ENCODE measurements at places on chromosomes 2 and 18.
A peak's percentile ranks its signal among the peaks of the same experiment; 100 is the strongest.

GRCh38 chr2:202510911-202511310, 123.9 kb upstream of the FAM117B start:
- no peak for DNase-seq

DNA sequence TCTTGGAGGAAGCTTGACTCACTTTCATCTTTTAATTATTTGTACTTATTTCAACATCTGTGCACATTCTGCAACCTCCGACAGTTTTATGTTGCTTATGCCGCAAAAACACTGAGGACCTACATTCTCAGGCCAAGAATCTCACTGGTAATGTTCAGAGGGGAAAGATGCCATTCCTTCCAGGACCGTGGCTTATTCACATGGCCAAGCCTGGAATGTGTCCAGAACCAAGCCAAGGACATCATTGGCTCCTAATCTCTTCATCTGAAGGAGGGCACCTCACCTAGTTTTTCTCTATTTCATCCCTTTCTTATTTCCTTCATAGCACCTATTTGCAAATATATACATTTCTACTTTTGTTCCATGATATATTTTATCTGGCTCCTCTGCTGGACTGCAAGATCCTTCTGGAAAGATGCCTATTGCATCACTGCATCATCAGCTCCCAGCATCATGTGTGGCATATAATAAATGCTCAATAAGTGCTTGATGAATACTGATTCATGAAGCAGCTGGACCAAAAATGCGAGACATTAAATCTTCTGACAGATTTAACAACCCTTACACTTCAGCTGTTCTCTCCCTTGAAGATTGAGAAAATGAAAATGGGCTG, 377.1 kb downstream of the TNS1 start:
- no peak for DNase-seq

GRCh38 chr2:220120041-220120440, 492.6 kb downstream of the SLC4A3 start:
- DNase-seq, result no peak

- peak; percentile 46 for DNase-seq
Observed at GRCh38 chr2:112152476-112153178, 14.4 kb downstream of the FBLN7 start.

DNA sequence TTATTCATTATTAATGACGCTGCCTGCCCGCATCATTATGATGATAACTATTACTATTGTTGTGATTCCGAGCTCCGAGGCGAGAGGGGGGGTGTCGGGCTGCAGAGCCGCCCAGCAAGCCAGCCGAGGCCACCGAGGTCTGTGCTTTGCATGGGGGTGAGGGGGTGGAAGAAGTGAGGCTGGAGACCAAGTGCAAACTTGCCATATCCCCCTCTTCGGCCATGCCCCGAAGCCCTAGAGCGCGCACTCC, 3.6 kb downstream of the BCL11A start:
- no peak for DNase-seq

GRCh38 chr2:40164736-40165508, 287.0 kb downstream of the SLC8A1 start:
- DNase-seq, result no peak

- no peak for DNase-seq
Observed at GRCh38 chr2:229141424-229142025, 129.6 kb downstream of the PID1 start.

GRCh38 chr18:10099539-10100140, 185.8 kb downstream of the VAPA start:
- DNase-seq, result no peak

DNA sequence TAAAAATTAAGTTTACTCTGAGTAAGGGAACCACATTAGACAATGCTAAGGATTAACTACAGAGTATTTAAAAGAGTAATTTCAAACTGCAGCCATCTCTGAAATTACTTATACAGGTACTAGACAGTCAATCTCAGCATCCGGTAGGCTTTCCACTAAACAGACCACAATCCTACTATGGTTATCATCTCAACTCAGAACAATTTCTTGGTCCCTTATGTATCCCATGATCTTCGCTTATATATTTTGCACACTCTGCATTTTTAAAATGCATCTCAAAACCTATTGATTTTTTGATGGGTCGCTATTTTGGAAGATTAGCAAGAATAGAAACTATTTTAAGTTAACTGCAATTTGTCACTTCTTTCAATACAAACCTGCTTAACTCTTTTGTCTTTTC, 1.4 kb downstream of the PPP4R1 start:
- no peak for DNase-seq

DNA sequence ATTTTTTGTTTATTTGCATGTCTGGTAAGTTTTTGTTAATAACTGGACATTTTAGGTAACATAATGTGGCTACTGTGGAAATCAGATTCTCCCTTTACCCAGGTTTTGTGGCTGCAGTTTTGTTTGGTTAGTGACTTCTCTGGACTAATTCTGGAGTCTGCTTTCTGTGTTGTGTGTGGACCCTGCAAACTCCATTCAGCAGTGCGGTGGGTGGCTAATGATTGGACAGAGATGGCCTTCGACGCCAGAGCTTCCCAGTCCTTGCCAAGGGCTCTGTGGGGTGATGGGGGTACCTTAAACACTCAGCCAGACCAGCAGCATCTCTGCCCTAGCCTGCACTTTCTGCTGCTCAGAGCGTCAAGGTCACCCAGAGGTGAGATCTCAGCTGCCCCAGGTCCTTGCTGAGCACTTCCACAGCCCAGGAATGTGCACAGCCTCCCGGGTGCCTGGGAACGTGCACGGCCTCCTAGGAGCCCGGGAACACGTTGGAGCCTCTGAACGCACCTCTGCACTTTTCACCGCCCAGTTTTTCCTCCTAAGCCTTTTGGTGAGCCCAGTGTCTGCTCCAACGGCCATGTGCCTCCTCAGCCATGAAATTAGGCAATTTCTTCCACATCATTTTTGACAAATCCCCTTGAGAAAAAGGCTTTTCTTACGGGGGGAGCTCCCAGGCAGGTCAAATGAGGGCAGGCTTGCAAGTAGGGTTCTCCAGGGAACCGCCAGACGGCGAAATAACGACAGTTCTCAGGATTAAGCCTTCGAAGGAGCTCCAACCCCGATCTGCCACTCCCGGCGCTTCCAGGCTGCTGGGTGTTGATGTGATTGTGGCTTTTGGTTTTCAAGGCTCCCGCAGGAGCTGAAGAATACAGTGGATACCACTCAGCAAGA, 35.2 kb upstream of the KLF11 start:
- DNase-seq, result no peak

DNA sequence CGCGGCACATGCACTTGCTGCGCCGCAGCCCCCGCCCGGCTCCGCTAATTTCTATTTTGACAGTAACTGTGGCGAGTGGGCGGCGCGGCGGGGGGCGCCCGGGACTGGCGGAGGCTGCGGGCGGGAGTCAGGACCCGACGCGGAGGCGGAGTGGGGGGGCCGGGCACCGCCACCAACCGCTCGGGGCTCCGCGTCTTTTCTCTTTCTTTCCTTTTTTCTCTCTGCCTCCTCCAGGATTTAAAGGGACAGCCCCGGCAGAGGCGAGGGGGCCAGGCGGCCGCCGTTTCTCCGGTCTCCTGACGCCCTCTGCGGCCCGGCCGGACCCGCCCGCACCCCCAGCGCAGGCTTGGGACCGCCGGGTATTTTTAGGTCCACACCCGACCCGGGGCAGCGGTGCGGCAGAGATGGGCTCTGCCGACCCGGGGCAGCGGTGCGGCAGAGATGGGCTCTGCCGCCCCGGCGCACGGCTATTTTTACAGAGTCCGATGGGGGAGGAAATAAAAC, 460 bp upstream of the ZBTB7C start:
- peak; percentile 61 for DNase-seq

DNA sequence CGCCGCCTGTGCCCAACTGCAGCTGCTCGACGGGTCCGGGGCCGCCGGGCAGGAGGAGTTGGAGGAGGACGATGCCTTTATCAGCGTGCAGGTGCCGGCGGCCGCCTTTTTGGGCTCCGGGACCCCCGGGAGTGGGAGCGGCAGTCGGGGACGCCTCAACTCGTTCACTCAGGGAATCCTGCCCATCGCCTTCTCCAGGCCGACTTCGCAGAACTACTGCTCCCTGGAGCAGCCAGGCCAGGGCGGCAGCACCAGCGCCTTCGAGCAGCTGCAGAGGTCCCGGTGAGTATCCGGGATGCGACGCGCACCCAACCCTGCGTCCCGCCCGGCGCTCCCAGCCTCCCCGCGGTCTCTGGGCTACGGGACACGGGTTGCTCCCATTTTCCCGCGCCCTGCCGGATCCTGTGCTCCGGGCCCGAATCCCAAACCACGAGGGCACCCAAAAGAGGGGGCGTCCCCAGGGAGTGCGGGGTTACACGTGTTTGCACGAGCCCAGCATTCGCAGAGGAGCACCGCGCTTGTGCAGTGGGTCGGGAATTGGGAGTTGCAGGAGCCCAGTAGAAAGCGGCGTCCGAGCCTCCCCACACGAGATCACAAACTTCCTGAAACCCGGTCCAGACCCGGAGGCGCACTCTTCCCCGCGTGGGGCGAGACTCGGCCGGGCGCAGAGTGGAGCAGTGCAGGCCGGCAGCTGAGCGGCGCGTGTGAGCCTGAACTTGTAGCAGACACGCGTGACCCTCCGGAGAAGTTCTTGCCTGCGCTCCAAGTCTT, 1.2 kb downstream of the CABLES1 start:
- peak; percentile 64 for DNase-seq

GRCh38 chr18:12703664-12704063, 822 bp downstream of the PSMG2 start:
- DNase-seq, result no peak

DNA sequence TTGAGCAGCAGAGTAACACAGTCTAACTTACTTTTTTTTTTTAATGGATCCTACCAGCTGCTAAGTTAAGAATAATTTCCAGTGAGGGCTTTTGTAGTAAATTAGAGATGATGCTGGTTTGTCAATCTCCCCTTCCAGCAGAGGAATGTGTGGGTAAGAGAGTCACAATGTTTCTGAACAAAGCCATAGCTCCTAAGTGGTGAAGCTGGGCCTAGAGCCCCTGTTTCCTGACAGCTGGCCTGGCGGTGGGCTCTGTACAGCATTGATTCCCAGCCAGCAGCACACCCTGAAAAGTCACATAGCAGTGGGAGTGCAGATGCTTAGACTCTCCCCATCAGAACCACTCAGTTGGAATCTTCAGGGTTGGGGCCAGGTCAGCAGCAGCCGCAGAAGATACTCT, 24.4 kb downstream of the CAPG start:
- no peak for DNase-seq

DNA sequence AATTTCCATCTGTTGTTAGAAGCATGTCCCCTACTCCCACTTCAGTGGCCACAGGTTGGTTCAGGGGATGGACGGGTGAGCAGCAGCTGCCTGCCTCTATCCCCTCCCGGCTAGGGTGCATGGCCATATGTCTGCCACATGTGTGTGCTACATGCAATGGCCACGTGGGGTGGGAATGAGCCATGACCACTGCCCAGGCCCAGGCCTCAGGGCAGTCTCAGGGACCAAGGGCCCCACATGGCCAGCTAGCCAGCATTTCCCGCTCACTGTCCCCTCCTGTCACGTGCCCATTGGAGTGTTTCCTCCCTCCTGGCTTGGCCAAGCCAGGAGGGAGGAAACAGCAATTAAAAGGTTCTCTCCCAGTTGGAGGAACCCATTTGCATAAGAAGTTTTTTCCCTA, 117.1 kb downstream of the KCNS3 start:
- DNase-seq, result no peak

GRCh38 chr18:13279181-13280069, 60.9 kb downstream of the LDLRAD4 start:
- peak; percentile 72 for DNase-seq

DNA sequence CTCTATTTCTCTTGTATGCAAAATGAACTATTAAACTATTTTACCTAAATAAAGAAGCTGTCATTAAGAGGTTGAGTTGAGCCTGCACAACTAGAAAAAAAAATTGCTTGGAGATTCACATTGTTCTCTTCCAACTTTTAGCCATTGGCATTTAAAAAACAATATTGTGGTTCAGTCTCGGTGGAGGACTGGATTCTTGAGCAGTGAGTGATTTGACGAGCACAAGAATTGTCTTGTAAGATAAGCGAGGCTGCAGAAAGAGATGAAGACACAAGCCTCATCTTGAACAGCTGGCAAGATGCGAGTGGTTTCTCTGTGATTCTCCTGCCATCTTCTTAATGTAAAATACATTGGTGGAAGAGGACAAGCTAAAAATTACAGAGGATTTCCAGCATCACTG, 67.0 kb downstream of the GALR1 start:
- no peak for DNase-seq

- DNase-seq, result no peak
Observed at GRCh38 chr2:206556357-206556949, 85.8 kb upstream of the FAM237A start.

DNA sequence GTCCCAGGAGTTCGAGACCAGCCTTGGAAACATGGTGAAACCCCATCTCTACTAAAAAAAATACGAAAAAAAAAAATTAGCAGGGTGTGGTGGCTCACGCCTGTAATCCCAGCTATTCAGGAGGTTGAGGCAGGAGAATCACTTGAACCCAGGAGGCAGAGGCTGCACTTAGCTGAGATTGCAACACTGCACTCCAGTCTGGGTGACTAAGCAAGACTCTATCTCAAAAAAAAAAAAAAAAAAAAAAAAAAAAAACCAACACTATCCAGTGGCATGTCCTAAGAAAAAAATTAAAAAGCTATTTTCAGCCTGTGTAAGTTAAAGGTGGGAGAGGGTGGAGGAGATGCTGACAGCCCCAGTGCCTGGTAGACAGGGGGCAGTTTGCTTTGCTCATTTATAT, 32.2 kb upstream of the REL start:
- DNase-seq, result no peak

DNA sequence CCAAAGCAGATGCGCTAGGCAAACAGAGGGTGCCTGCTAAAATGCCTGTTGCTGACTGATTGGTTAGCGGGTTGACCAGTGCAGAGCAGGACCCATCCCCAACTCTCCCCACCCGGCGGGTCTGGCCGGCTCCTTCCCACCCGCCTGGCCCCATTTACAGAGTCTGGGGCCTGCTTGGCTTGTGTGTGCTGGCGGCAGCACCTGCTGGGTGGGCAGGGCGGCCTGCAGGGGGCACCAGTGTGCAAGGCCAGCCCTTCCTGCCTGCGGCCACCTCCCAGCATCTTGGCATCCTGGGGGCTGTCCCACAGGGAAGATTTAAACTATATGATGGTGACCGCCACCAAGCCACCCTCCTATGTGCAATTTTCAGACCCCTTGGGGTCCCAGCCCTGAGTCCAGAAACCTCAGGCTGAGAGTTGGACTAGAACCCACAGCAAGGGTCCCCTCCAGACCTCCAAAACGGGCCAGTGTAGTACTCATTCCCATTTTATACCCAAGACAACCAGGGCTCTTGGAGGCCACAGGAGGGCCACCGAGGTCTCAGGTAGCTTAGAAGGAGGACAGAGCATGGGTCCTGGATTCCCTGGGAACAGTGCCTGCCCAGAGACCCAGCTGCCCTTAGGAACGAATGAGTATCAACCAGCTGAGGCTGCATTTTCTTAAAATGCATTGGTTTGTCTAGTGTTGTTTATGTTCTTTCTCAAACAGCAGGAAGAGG, 173.6 kb downstream of the SMAD7 start:
- DNase-seq, result peak; percentile 88

- DNase-seq, result no peak
Observed at GRCh38 chr2:226773291-226773690, 26.3 kb downstream of the IRS1 start.

- DNase-seq, result no peak
Observed at GRCh38 chr2:43280994-43281393, 54.6 kb upstream of the ZFP36L2 start.

- DNase-seq, result no peak
Observed at GRCh38 chr18:49716035-49716434, 97.3 kb downstream of the ACAA2 start.

Measured in activated CD8-positive, alpha-beta memory T cell treated with anti-CD3 and anti-CD28 coated beads for 24 hours (primary cell).